Osteoblast (primary cell): ENCODE measurements at places on chromosomes 3 and 15. TPM values are rescaled to one million over a fixed set of nuclear protein-coding genes. Genes with fewer than 3 reads are reported as not detected.

DNA sequence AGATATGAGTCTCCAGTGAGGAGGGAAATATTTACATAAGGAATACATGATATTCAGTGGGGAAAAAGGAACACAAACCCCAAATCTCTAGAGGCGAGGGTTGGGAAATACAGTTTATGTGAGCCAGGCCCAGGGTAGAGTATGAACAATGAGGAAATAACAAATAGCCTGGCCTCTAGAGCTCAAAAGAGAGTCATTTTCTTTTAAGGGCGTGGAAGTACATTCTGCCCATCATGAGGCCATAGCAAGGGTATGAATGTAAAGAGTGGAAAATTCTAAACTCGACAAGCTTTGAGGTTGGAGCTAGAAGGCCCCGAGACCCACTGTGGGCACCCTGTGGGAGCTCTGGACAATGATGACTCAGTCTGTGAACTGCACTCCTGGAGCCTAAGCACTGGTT, 27.8 kb upstream of the IGF2BP2 start:
- peak; percentile 56 for DNase-seq
- no peaks in the 10 kb centered on the region for H3K36me3 ChIP-seq
- H3K4me3 ChIP-seq, result no peak overlapping the region
- H3K27me3 ChIP-seq, result no peaks in the 10 kb centered on the region

DNA sequence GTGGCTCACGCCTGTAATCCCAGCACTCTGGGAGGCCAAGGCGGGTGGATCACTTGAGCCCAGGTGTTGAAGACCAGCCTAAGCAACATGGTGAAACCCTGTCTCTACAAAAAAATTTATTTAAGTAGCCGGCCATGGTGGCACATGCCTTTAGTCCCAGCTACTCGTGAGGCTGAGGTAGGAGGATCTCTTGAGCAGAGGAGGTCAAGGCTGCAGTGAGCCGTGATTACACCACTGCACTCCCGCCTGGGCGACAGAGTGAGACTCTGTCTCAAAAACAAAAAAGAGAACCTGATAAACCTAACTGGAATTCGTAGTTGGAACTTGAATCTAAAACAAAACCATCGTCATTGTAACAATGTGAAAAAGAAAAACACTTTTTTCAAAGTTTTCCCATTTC, 57.1 kb downstream of the TCAIM start:
- H3K36me3 ChIP-seq, result no peaks in the 10 kb centered on the region
- no peak for DNase-seq
- no peaks in the 10 kb centered on the region for H3K27me3 ChIP-seq
- no peak overlapping the region for H3K4me3 ChIP-seq
- H3K27ac ChIP-seq, result no peak overlapping the region

GRCh38 chr3:24258727-24259600, 235.7 kb downstream of the THRB start:
- H3K36me3 ChIP-seq, result no peaks in the 10 kb centered on the region
- no peak for DNase-seq
- H3K27me3 ChIP-seq, result peaks cover 59% of the 10 kb centered on the region

GRCh38 chr3:114650808-114651207, 357.0 kb downstream of the TIGIT start:
- H3K4me3 ChIP-seq, result no peak overlapping the region
- H3K27me3 ChIP-seq, result no peaks in the 10 kb centered on the region
- no peaks in the 10 kb centered on the region for H3K36me3 ChIP-seq
- H3K4me1 ChIP-seq, result peaks cover 4% of the 10 kb centered on the region
- peak; percentile 31 for DNase-seq

GRCh38 chr15:91316126-91316525, 216.1 kb downstream of the SV2B start:
- DNase-seq, result no peak
- H3K36me3 ChIP-seq, result no peaks in the 10 kb centered on the region
- no peaks in the 10 kb centered on the region for H3K4me1 ChIP-seq
- H3K27me3 ChIP-seq, result no peaks in the 10 kb centered on the region
- H3K4me3 ChIP-seq, result no peak overlapping the region
- H3K27ac ChIP-seq, result no peak overlapping the region

DNA sequence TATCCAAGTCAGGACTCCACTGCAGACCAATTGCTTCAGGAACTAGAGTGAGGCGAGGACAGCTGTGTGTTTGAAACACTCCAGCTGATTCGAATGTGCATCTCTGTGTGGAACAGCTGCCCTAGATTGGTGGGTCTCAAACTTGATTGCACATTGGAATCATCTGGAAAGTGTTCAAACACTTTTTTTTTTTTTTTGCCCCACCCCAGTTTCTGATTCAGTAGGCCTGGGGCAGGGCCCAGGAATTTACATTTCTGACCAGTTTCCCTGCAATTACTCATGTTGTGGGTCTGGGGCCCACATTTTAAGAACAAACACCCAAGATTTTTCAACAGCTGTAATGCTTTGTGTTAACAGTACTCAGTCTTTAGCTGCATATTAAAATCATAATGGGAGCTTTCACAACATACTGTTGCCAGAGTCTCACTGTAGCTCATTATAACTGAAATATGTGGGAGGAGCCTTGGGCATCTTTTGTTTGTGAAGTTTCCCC, 156.6 kb downstream of the NR1D2 start:
- H3K36me3 ChIP-seq, result no peaks in the 10 kb centered on the region
- H3K27me3 ChIP-seq, result no peaks in the 10 kb centered on the region
- no peaks in the 10 kb centered on the region for H3K4me1 ChIP-seq

The AQP9 gene
- total RNA-seq, result under 0.01 TPM in 2 replicates

The CAPN3 gene
- total RNA-seq, result 1.1 and 3.2 TPM in 2 replicates

The SEMA3F gene
- 5.1 and 16.5 TPM in 2 replicates for total RNA-seq

The CTXND1 gene
- total RNA-seq, result not detected in 2 replicates

The BNC1 gene
- total RNA-seq, result 3.3 and 3.5 TPM in 2 replicates

GRCh38 chr3:79765911-79766310, 1.9 kb downstream of the ROBO1 start:
- no peaks in the 10 kb centered on the region for H3K27me3 ChIP-seq
- H3K4me1 ChIP-seq, result no peaks in the 10 kb centered on the region
- DNase-seq, result peak; percentile 36
- no peaks in the 10 kb centered on the region for H3K36me3 ChIP-seq
- no peak overlapping the region for H3K27ac ChIP-seq
- H3K4me3 ChIP-seq, result no peak overlapping the region

GRCh38 chr3:28228623-28229022, 12.8 kb upstream of the CMC1 start:
- H3K27me3 ChIP-seq, result no peaks in the 10 kb centered on the region
- H3K4me1 ChIP-seq, result no peaks in the 10 kb centered on the region
- no peak for DNase-seq
- H3K27ac ChIP-seq, result no peak overlapping the region
- no peak overlapping the region for H3K4me3 ChIP-seq
- H3K36me3 ChIP-seq, result no peaks in the 10 kb centered on the region

DNA sequence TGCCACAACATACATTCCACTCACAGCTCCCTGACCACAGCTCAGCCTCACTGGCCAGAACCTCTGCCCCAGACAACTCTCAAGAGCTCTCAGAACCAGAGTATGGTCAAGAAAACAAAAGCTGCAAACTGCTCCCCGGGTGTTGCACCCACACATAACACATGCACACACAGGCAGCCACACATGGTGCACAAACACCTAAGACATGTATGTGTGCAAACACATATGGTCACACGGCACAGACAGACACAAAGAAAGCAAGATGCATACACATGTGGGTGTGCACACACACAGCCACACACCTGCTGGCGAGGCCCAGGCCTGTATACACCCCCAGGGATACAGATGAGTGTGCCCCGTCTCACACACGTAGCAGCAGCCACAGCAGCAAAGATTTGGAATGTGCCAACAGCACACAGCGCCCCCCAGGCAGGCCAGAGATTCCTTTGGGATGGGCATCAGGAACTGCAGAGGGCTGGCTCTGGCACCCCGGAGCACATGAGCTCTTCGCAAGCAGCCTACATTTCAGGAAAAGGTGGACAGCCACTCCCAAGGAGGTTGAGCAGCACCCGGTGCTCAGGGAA, 6.6 kb downstream of the KLF15 start:
- no peaks in the 10 kb centered on the region for H3K27me3 ChIP-seq
- H3K27ac ChIP-seq, result no peak overlapping the region
- H3K36me3 ChIP-seq, result no peaks in the 10 kb centered on the region
- H3K4me1 ChIP-seq, result peaks cover 2% of the 10 kb centered on the region

- no peak overlapping the region for H3K4me3 ChIP-seq
- no peaks in the 10 kb centered on the region for H3K36me3 ChIP-seq
- H3K4me1 ChIP-seq, result peaks cover 29% of the 10 kb centered on the region
- peak; percentile 36 for DNase-seq
- no peaks in the 10 kb centered on the region for H3K27me3 ChIP-seq
Observed at GRCh38 chr3:10365791-10366190, 44.9 kb upstream of the SEC13 start.

The UQCRC1 gene
- 299 and 308 TPM in 2 replicates for total RNA-seq

DNA sequence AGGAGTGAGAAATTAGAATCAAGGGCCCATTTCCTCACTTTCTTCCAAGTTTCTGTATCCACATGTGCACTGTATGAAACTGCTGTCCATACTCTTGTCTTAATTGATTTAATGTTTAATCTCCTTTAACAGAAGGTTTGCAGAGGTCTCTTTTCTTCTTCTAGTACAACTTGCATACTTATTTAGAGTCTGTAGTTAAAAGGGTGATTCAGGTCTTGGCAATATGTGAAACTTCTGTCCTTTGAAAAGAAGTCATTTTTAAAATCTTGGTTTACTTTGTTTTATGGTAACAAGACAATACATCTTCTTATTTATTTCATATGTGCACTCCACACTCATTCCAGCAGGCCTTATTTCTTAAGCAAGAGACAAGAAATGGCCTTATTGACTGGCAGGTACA, 25.8 kb downstream of the TMEM45A start:
- H3K27ac ChIP-seq, result no peak overlapping the region
- H3K4me1 ChIP-seq, result peaks cover 15% of the 10 kb centered on the region
- no peak overlapping the region for H3K4me3 ChIP-seq
- no peaks in the 10 kb centered on the region for H3K36me3 ChIP-seq
- no peaks in the 10 kb centered on the region for H3K27me3 ChIP-seq

DNA sequence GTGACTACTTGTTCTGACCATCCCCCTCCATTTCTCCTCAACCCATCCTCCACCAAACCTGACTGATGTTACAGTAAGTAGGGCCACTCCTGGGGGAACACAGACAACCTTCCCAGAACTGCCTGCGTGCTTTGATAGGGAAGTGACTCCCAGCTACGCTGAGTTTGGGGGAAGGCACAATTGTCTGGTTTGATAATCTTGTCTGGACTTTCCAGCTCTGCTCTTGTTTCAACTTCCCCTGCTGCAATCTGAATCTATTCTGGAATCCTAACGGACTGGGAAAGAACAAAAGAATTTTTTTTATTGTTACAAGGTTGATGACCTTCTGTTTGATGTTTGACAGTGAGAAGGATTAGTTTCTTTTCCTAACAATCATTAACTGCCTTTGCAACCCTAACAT, 895.6 kb downstream of the ROBO1 start:
- H3K4me1 ChIP-seq, result peaks cover 16% of the 10 kb centered on the region
- no peaks in the 10 kb centered on the region for H3K27me3 ChIP-seq
- H3K27ac ChIP-seq, result no peak overlapping the region
- no peaks in the 10 kb centered on the region for H3K36me3 ChIP-seq
- DNase-seq, result no peak

The SLC51B gene
- not detected in 2 replicates for total RNA-seq

The HYAL1 gene
- total RNA-seq, result under 0.01 and 0.59 TPM in 2 replicates

The TNFAIP8L3 gene
- total RNA-seq, result 8.3 and 11.2 TPM in 2 replicates

The SCN11A gene
- under 0.01 TPM in 1 of 2 replicates, not detected in the other for total RNA-seq
